Aorta (tissue), 5 donors: ENCODE measurements at places on chromosomes 5 and 9.

GRCh38 chr9:105051897-105052296 lies 123.9 kb upstream of the ABCA1 start:
- DNase-seq: no peak

DNA sequence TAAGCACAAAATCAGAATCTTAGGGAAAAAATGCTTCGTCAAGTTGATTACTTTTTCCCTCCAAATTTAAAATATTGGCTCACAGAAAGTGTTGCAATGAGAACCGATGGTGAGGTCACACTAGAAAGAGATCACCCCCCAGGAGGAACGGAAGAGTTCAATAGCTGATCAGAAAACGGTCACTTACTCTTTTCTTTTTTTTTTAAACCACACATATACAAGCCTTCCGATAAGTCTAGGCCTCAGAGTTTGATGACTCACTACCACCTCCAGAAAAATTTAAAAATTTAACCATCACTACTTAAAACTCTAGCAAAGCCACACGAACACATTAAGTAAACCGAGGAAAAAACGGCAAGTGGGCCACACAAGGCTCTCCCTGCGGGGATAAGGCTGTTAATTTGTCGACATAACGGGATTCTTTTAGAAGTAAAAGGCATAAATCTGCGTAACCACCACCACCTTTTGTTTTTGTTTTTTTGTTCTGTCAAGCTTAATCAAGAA lies 1.2 kb downstream of the SURF4 start:
- DNase-seq: no peak

- DNase-seq: no peak
Measured at GRCh38 chr5:13944560-13945199, at the start of gene DNAH5. Gene DNAH5 (minus strand): TSS chr5:13944688. CDS start chr5:13944438, 250 bp downstream.

GRCh38 chr9:136551401-136552116 lies 5.7 kb upstream of the NOTCH1 start:
- peak; percentile 93 for DNase-seq

DNA sequence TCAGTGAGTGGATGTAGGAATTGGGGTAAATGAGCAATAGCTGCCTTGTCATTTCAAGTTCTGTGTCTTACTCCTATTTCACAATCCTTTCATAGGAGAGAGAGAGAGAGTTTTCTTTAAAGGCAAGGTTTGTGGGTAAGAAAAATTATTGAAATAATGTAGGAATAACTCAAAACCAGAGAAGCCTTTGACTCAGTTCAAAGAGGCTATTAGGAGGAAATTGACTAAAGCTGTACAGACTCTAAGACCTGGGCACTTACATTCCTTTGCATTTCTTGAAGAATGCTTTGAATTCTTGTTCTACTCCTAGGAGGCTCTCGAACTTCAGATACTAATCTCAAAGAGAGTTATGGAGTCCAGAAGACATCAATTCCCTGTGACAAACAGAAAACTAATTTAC lies 257.1 kb downstream of the FBXL7 start:
- no peak for DNase-seq

GRCh38 chr9:3857091-3857490 lies 331.3 kb upstream of the RFX3 start:
- no peak for DNase-seq
